ENCODE measurements at places on chromosomes 4 and X.

GRCh38 chrX:107713203-107713542, 62.4 kb downstream of the TSC22D3 start:
- no peak for DNase-seq

GRCh38 chr4:24686866-24687692, 102.7 kb upstream of the DHX15 start:
- DNase-seq, result peak; percentile 28

DNA sequence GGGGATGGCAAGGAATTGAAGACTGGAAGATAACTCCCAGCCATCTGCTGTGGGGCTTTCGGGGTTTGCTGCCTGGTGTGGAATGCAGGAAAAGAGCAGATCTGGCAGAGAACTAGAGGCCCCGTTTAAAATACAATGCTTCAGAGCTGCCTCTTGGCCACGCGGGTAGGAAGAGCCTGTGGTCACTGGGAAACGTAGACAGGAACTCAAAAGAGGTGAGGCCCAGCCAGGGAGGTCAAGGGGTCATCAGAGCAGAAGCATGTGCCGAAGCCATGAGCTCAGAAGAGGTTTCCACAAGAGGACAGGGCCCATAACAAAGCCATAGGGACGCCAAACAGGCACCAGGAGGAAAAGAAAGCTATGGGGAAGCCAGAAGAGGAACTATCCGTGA, 14.5 kb upstream of the STS start:
- DNase-seq, result no peak

GRCh38 chr4:34633241-34633640, 1611.1 kb downstream of the ARAP2 start:
- no peak for DNase-seq

DNA sequence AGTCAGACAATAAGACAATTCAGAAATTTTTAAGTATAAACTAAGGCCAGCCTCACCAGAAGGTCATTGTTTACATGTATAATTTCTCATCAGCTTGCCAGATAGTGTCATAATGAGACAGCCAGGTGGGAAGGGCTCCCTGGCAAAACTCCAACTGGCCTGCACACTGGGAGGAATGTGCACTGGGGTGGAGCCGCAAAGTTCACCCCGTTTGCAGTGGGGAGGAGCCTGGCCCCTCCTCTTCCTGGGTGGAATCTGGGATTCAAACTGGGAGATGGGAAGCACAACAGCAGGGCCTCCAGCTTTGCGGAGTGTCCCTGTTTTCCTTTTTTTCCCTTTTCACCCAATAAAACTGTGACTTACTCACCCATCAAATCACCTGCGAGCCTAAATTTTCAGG, 329.9 kb downstream of the SMARCA1 start:
- no peak for DNase-seq

- no peak for DNase-seq
Observed at GRCh38 chr4:55458611-55459010, 62.9 kb downstream of the TMEM165 start.
